ENCODE measurements at places on chromosomes 4 and X.

DNA sequence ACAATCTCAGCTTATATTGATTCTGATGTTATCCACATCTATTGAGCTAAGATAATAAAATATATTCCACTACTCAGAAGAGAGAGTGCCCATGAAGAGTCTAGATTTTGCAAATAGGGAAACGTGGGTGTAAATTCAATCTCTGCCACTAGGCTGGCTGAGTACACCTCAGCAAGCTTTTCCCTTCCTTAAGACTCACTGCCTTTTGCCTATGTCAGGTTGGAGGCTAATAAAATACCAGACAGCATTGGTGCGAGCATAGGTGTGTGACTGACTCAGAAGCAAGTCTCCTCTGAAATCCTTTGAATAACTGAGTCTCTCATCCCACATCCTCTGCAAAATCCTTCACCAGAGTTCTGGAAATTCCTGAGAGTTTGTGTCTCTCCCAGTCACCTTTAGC lies 405.4 kb upstream of the CPEB2 start:
- DNase-seq, result no peak

DNA sequence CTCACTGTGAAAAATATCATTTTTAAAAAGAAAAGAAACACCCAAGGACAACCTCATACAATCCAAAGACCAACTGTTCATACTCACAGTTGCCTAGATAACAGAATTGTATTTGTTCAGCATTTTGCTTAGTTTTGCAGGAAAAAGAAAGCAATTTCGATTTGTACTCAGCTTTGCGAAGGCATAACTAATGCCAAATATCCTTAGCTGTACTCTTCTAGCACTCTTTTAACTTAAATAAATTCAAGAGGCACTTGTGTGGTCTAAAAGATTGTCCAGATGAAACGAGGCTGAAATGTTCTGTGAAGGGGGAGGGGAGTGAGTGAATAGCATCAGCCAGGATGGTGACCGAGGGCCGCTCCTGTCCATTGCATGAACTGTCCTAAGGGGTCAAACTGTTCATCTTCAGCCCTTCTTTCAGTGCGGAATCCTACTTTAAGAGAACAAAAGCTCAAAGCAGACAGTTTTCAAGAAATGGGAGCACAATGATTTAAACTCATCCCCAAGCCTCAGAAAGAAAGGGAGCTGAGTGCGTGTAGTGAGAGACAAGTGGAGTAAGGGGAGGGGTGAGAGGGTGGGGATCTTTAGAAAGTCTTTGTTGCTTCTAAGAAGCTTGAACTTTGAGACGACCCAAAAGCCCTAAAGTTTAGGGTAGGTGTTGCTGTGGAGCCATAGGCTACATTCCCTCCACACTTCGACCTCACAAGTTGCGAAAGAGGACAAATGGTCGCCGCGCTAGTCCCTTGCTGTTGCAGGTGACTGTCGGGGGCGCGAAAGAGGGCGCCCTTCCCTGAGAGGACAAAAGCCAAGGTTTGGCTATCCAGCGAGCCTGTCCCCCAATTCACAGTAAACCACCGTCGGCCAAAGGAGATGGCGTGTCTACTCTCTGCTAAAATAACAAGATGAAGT lies 4.0 kb upstream of the NEUROG2 start:
- no peak for DNase-seq

GRCh38 chr4:7417639-7418038 lies 17.1 kb downstream of the PSAPL1 start:
- no peak for DNase-seq

GRCh38 chr4:2261110-2261852 lies 628 bp downstream of the MXD4 start:
- peak; percentile 62 for DNase-seq

GRCh38 chr4:78951862-78952472 lies 12.7 kb upstream of the PAQR3 start:
- DNase-seq, result peak; percentile 52

DNA sequence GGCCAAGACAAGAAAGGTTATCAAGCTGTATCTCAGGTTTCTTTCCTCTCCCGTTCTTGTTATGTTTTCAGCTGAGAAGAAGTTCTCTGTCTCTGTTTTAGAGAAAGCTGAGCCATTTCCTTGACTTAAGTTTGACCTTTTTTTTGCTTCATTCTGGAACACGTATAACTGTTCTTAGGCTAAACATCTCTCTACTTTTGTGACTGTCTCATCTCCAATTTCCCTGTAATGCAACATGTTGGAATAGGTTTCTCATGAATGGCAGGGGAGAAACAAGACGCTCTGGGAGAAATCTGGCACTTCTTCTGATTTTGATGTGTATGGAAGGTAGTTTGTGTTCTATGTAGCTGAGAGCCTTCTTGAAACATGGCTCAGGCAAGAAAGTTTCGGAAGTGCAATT lies 36.2 kb upstream of the SFRP2 start:
- DNase-seq, result no peak

GRCh38 chrX:78923198-78924015 lies 21.8 kb upstream of the P2RY10 start:
- no peak for DNase-seq

- no peak for DNase-seq
These were observed 636.3 kb upstream of the FTHL17 start for GRCh38 chrX:31708116-31708515.

DNA sequence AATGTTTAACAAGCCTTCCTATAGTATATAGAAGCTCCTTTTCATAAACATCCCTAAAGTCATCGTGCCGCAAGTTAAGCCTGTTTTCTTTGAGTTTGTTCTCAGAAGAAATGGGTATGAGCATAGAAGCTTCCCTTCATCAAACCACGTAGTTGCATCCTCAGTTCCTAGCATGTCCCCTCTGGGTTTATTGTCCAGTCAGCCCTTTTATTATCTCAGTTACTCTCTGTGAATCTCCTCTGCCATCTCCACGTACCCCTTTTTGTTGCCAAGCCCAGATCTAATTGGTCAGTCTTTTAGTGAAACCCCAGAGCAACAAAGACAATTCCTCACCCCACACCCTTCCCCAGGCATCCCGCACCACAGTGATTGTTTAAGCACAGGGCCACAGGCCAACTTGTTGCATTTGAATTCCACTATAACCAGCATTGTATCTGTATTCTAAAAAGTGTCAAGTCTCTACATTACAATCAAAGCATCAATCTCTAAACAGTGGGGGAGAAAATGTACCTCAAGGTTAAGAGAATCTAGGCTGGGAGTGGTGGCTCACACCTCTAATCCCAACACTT lies 12.4 kb upstream of the TRIM2 start:
- DNase-seq, result no peak

All from activated CD4-positive, alpha-beta T cell treated with anti-CD3 and anti-CD28 coated beads, Interleukin-2, amount 10 ng/mL, durations not matched to agents 7 days and 5 days (primary cell).